Temporal lobe (tissue), 4 donors: ENCODE measurements at places on chromosomes 11 and 22. TPM values are rescaled to one million over a fixed set of nuclear protein-coding genes. Genes with fewer than 3 reads are reported as not detected.

ELF5 gene
- 0.25 TPM for total RNA-seq

MIEF1 gene
- 17.5 TPM for total RNA-seq

CHRM1 gene
- total RNA-seq = 8.9 TPM

PDE3B gene
- 21.1 TPM for total RNA-seq

RFPL3 gene
- not detected for total RNA-seq

OR52N4 gene
- total RNA-seq = 0.25 TPM

CCDC15 gene
- total RNA-seq = 2.7 TPM
